ENCODE measurements at places on chromosomes 5 and 9.

GRCh38 chr9:124858330-124859046 is 3.3 kb downstream of the RPL35 start:
- no peak for DNase-seq

- DNase-seq = no peak
These were observed 288.8 kb upstream of the ADAMTSL1 start for GRCh38 chr9:18185196-18185595.

- DNase-seq = no peak
These were observed 12.7 kb upstream of the THG1L start for GRCh38 chr5:157718519-157718918.

- DNase-seq = no peak
These were observed 311.5 kb upstream of the IRX4 start for GRCh38 chr5:2194236-2194555.

DNA sequence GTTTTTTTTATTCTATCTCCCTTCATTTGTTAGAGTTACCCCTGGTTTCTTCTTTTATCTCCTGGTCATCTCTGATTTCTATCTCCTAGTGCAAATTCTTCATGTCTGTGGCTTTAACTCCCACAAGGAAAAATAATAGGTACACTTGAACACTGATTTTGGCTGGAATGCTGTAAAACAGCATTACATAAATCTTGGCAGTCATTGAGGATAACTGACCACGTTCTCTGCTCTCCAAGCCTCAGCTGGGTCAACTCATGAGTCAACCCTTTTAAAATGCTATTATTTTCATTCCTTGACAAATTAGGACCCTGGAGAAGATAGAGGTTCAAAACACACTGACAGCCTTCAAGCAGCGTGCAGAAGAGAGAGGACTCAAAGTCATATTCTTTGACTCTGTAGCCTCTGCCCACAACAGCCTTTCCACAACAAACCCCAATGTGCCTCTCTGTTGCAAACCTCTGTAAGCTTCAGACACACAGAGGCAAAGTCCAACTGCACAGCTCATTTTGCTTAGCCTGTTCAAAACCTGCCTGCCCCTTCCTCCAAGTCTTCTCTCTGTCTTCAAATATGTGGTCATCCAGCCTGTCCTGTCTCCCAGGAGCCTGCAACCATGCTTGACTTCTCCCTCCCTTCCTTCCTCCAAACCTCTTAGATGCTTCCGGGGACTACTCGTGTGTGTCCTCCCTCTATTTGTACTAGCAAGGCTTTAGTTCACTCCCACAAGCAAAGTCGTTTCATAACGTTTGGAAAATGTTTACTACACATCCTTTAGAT is 398.4 kb downstream of the MED10 start:
- no peak for DNase-seq

- DNase-seq = no peak
These were observed 400.5 kb downstream of the ARRDC3 start for GRCh38 chr5:90982576-90982975.

DNA sequence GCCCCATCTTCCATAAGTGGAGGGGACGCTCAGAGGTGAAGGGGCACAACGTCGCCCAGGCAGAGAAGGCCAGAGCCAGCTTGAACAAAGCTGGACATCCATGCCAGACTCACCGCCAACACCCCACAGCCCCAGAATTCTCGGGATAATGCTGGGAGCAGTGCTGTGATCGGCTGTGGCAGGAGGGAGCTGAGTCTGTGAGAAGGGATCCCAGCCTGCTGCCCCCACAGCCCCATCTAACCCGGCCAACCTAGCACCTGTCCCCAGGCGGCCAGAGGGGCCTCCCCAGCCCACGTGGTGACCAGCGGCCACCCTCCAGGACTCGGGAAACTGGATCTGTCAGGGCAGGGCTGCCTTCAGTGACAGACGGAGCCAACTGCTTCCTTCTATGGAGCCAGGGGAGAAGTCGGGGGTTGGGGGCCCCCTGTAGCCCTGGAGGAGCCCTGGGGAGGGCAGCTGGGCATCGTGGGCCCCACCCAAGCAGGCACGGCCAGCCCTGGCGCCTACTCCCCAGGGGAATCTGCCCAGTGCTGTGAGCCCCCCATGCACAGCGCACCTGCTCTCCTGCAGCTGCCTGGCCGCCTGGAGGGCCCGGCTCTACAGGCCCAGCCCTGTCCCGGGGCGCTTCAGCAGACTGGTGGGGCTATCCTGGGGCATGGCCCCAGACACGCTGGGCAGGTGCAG is 6.0 kb downstream of the BRD3 start:
- no peak for DNase-seq

DNA sequence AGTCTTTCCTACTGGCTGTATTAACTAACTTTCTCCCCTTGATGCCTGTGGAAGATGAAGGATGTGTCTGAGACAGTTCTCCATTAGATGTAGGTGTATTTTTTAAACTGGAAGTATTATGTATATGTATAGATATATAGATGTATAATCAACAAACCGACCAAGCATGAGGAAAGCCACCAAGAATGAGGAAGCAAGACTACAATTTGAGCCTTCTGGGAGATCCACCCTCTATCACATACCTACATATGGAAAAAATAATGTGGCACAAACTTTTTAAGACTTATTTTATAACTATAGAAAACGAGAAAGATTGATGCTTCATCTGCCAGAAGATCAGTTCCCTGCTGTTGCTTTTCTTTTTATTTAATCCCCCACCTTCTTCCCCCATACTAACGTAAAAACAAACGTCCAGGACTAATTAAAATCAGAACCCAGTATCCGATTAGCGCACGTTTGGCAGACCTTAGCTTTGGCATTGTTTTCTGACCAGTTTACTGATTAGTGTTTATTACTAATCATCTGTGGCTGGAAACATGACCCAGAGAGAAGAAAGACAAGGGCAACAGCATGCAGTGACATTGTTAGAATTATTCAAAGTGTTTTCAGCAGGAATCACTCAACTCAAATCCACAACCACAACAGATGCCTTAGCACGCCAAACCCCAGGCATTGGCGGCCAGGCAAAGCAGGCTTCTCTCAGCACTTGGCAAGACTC is 490.2 kb downstream of the EBF1 start:
- no peak for DNase-seq

DNA sequence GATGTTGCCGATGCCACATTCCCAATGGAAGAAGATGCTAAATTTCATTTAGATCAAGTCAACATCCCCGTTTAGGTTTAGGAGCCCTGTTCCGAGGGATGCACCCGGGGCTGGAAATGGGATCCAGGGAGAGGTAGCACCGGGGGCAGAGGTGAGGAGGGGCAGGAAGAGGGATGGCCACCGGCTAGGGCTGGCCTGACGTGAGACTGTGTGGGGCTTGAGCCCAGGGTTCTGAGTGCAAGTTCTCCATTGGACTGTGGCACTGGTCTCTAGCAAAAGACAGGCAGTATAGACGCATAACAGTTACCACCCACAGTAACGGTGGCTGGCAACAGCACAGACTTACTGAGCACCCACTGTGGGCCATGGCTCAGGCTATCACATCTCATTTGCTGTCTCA is 209.0 kb upstream of the MVB12B start:
- no peak for DNase-seq

- DNase-seq = no peak
These were observed 17.5 kb downstream of the TMEM161B start for GRCh38 chr5:88251048-88251711.

GRCh38 chr5:64341340-64341739 is 164.5 kb upstream of the RGS7BP start:
- no peak for DNase-seq

DNA sequence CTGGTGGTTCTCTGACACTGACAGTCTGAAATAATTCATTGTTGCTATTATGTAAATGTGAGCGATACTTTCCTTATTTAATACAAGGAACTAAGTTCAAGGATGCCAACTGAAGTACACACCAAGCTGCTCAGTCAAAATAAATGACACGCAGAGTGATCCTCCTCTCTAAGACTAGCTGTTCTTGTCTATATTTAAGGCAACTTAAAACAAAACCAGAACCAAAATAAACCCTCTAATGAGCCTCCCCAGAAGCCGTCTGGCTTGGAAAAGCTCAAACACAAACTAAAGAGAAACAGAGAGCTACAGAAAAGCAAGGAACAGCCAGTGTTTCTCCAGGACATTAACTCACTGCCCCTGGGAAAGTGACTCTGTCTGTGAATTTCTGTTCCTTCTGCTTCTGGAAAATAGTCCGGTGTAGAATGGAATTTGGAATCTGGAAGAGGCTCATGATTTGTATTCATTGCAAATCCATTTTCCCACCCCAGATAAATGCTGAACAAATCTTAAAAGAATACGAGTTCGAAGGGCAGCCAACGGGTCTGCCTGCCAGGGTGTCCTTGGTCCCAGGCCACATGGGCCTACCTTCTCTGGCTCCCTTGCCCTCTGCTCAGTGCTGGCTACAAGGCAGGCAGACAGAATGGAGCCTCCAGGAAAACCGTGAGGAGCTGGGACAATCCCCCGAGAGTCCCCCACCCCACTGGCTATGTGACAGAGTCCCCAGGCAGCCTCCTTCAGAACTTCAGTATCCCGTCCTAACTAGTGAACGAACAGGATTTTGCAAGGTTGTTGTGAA is 14.8 kb downstream of the GGTA1 start:
- DNase-seq = no peak

DNA sequence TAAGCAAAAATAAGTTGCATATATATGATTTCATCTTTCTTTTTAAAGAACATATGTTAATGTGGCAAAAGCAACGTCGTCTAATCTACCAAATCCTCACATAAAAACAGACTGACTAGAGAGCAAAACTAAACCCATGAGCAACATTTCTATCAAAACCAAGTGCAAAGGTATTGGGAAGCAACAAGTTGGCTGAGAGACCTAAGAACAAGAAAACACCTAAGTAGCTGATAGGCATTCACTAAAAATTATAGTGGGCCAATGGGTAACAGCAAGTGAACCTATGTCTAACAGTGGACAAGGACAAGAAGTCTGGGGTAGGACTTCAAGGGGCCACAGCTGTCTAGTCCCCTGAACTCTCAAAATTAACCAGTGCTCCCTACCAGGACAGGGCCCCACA is 130.1 kb downstream of the SIL1 start:
- no peak for DNase-seq

DNA sequence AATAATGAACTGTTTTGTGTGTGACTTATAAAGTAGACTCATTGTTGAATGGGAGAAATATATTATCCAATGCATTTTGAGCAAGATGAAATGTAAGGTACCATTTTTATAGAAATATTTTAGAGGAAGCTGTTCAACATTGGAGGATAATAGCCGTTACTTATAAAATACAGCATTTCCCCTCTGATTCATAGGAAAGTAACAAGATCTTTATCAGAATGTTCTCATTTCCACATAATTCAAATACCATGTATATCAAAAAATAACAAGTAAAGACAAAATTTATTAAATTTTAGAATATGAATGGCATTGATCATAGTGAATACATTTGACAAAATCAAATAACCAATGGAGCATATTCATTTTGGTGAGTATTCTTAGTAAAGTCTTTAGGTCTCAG is 346.7 kb upstream of the PTGER4 start:
- DNase-seq = no peak

DNA sequence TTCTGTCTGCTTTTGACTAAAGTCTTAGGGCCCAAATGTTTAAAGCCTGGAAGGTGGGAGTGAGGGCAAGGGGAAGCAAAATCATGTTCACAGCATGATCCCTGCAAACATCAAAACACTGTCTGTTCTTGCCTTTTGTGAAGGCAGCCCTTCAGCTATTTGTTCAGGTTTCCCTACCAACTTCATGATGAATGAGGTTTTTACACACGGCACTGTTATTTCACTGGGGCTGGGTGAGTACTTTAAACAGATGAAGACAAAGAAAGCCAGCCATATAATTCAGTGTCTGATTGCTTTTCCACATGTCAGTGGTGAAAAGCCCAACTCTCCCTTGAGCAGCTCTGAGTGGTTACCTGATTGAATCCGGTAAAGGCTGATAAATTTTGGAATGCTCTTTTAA is 224.7 kb upstream of the GRAMD2B start:
- DNase-seq = no peak

All from activated effector memory CD4-positive, alpha-beta T cell treated with Interleukin-2 at 50 U/mL for 16 hours (primary cell).